Temporal lobe (tissue), 4 donors: ENCODE measurements at places on chromosomes 3 and 15. TPM values are rescaled to one million over a fixed set of nuclear protein-coding genes. Genes with fewer than 3 reads are reported as not detected.

PARL gene
- 17.7 TPM for total RNA-seq

MLF1 gene
- 18.7 TPM for total RNA-seq

KIF9 gene
- total RNA-seq: 3.4 TPM

KCNH8 gene
- total RNA-seq: 6.6 TPM

CFAP100 gene
- total RNA-seq: 2.5 TPM

LRRIQ4 gene
- 0.49 TPM for total RNA-seq

CAPN7 gene
- 36.6 TPM for total RNA-seq

ALS2CL gene
- total RNA-seq: 1.5 TPM

ZNF662 gene
- 15.0 TPM for total RNA-seq

SLC22A14 gene
- total RNA-seq: 0.25 TPM

TNK2 gene
- 13.0 TPM for total RNA-seq
